Activated CD4-positive, alpha-beta T cell treated with anti-CD3 and anti-CD28 coated beads, Interleukin-2, Interleukin-4, amounts not matched to agents 100 ng/mL and 50 ng/mL, durations not matched to agents 16 hours and 8 hours (primary cell): ENCODE measurements at places on chromosomes 1 and 21.

DNA sequence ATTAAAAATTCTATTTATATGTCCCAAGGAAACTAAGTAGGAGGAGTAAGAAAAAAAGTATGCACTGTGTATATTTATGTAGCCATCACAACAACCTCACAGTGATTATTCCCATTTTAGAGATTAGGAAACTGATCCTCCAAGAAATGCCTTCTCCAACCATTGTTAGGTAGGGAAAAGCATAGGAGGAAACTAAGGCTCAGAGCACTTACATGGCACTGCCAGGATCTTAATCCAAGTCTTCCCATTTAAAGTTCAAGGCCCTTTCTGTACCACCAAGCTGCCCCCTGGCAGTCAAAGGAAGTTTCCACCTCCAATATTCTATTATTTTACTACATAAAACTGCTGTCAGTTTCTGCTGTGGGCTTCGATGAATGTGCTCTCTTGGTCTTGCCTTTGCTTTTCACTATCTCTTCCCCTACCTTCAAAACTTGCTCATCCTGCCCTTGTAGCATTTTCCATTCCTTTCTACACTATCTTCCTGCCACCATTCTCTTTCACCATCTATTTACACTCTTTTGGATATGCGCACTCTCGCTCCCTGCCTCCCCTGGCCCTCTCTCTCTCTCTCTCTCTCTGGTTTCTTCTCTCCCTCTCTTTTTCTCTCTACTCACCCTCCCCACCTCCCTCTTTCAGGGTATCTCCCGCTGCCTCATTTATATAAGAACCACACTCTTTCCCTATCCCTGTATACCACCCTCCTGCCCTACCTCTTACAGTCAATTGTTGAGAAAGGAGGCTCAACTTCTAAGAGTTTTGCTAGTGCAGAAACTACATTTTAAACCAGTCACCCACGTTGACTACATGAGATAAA lies 34.0 kb downstream of the PUM1 start:
- DNase-seq, result no peak

GRCh38 chr1:77026135-77026534 lies 158.9 kb downstream of the ST6GALNAC5 start:
- no peak for DNase-seq

DNA sequence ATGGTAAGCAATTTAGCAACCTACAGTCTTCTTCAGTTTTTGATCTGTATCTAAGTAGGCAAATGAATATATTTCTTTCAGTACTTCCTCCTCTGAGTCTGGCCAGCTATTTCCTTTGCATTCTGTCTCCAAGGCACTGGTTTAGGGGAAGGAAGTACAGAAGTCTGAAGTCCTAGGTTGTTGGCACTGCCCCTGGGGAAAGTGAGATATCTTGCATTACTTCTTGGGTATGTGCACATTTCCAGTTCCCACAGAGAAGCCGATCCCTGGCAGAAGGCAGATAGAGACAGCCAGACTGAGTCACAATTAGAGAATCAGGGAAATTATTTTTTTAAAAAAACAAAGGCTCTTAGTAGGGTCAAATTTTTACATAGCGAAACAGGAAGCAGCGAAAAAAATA lies 98.8 kb downstream of the RASAL2 start:
- DNase-seq, result no peak

- no peak for DNase-seq
Observed at GRCh38 chr21:45824546-45825215, 156.9 kb upstream of the COL6A1 start.

DNA sequence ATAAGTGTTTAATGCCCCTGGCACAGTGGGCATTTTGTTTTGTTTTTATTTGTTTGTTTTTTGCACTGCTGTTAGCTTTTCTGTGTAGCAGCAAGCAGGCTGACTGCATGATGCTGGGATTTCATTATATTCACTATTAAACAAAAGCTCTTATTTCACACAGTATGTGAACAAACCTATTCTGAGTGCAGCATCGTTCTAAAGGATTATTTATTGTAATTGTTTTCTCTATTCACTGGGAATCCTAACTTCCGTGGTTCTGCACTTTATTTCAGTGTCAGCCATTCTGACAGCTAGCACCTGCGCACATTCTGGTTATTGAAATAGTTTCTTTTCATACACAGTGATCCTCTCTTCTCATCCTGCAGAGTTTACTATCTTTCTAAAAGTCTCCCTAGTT lies 595.0 kb downstream of the NEGR1 start:
- no peak for DNase-seq
